ENCODE measurements at places on chromosomes 2 and 18. TPM values are rescaled to one million over a fixed set of nuclear protein-coding genes. Genes with fewer than 3 reads are reported as not detected.

The HNMT gene
- 0.78 TPM for total RNA-seq

The PID1 gene
- not detected for total RNA-seq

The ADGRF3 gene
- 2.6 TPM for total RNA-seq

The MZT2A gene
- total RNA-seq: 141 TPM

The ATP6V1C2 gene
- total RNA-seq: not detected

The UGT1A3 gene
- total RNA-seq: not detected

The MTA3 gene
- total RNA-seq: 20.0 TPM

The SLC11A1 gene
- 1.1 TPM for total RNA-seq

The MARCHF4 gene
- not detected for total RNA-seq

GRCh38 chr2:70944111-70944690 lies 8.5 kb downstream of the ATP6V1B1 start:
- H3K4me3 ChIP-seq: no peak overlapping the region
- DNase-seq: no peak
- H3K27ac ChIP-seq: no peak overlapping the region
- no peaks in the 10 kb centered on the region for H3K27me3 ChIP-seq

GRCh38 chr2:63926815-63927214 lies 85.1 kb downstream of the UGP2 start:
- DNase-seq: no peak
- no peaks in the 10 kb centered on the region for H3K36me3 ChIP-seq
- no peak overlapping the region for H3K27ac ChIP-seq
- H3K4me3 ChIP-seq: no peak overlapping the region

GRCh38 chr18:59685501-59685900 lies 11.7 kb downstream of the CCBE1 start:
- DNase-seq: no peak
- H3K27me3 ChIP-seq: no peaks in the 10 kb centered on the region
- no peaks in the 10 kb centered on the region for H3K36me3 ChIP-seq
- no peak overlapping the region for H3K27ac ChIP-seq

DNA sequence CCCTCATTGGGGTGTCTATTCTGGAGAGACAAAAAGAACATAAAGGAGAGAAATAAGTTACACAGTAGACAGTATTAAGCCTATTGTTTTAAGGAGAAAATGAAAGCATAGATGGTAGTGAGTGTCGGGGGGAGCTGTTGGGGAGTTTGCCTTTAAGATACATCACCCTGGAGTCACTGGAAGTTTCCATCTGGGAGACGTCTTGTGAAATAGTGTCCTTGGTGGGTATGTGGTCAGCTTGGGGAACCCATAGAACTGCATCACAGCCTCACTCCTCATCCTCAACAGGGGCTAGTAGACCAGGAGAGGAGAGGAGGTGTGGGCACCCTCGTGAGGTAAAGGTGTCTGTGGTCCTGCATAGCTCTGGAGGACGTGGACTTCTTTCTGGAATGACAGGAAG lies 60.6 kb downstream of the RNF144A start:
- H3K36me3 ChIP-seq: peaks cover 4% of the 10 kb centered on the region
- no peaks in the 10 kb centered on the region for H3K27me3 ChIP-seq
- DNase-seq: no peak

- H3K36me3 ChIP-seq: no peaks in the 10 kb centered on the region
- H3K4me1 ChIP-seq: no peaks in the 10 kb centered on the region
- no peaks in the 10 kb centered on the region for H3K27me3 ChIP-seq
- H3K27ac ChIP-seq: no peak overlapping the region
- no peak overlapping the region for H3K4me3 ChIP-seq
Observed at GRCh38 chr2:40243581-40244187, 208.2 kb downstream of the SLC8A1 start.

DNA sequence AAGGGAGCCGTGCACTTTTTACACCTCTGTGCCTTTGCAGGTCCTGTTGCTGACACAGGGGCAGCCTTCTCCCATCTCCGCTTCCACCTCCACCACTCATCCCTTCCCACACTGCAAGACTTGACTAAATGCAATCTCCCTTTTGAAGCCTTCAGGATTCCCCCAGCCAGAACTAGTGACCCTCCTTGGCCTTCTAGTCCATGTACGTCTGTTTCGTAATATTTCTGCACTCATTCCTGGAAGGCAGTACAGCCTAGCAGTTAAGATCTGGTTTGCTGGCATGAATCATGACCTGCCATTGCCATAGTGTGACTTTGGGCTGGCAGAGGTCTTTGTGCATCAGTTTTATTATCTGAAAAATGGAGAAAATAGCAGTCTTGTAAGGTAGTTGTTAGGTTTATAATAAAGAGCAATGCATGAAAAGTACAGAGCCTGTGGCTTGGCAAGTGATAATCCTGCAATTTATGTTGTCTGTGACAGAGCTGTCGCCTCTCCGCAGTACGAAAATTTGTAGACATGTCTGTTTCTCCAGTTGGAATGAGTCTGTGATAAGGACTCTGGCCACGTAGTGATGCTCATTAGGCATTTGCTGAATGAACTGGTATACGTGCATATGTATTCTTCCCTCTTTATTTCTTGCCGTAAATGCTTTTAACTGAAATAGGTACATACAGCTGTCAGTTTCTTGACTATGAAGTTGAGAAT lies 36.7 kb downstream of the NCK2 start:
- no peaks in the 10 kb centered on the region for H3K27me3 ChIP-seq
- peaks cover 7% of the 10 kb centered on the region for H3K36me3 ChIP-seq
- H3K4me1 ChIP-seq: peaks cover 98% of the 10 kb centered on the region
- no peak overlapping the region for H3K4me3 ChIP-seq
- no peak overlapping the region for H3K27ac ChIP-seq

- no peak overlapping the region for H3K27ac ChIP-seq
- no peak for DNase-seq
- H3K4me3 ChIP-seq: no peak overlapping the region
- H3K36me3 ChIP-seq: no peaks in the 10 kb centered on the region
- H3K27me3 ChIP-seq: no peaks in the 10 kb centered on the region
Observed at GRCh38 chr2:62040926-62041325, 135.5 kb downstream of the COMMD1 start.

DNA sequence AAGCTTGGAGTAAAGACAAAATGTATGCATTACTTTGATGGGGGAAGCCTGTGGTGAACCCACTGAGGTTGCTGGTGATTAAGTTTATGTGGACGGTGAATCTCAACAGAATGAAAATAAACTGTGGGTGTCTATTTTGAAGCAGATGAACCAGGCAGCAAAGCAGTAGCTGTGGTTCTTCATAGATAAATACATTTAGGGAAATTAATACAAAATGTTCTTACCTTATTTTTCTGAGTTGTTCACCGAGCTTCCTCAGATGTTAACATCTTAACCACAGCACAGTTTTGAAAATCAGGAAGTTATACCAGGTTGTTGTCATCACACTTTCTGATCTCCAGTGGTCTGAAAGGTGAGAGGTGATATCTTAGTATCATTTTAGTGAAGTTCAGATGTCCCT lies 53.9 kb downstream of the NCK2 start:
- H3K36me3 ChIP-seq: no peaks in the 10 kb centered on the region
- DNase-seq: peak; percentile 75
- H3K4me1 ChIP-seq: peaks cover 97% of the 10 kb centered on the region
- H3K4me3 ChIP-seq: peak overlapping the region; percentile 54

DNA sequence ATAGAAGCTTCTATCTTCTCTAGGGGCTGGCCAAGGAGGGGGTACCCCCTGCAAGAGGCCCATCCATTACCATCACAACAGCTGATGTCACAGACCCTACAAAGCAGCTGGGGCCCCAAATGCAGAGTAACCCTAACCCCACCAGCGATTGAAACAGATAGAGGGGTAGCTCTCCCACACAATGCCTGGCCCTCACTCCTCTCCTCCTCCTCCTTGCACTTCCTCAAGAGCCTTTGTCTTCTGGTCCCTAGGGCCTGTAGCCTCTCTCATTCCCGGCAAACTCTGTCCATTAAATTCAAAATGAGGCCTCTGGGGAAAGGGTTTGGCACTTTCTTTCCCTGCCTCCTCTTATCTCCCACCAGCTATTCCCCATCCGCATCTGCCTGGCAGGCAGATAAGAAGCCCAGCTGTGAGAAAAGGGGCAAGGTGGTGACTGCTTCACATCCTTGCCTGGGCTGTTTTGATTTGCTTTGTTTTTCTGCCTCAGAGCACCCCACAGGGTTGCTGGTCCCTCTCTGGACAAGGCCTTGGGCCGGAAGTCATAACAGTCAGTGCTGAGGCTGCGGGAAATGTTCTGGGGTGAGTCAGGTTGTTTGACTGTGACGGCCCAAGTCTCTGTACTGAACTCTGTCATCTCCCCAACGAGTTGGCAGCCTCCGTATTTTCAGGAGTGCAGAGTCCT lies 26.1 kb upstream of the CYP26B1 start:
- no peak overlapping the region for H3K4me3 ChIP-seq
- H3K27ac ChIP-seq: no peak overlapping the region
- no peaks in the 10 kb centered on the region for H3K27me3 ChIP-seq
- H3K36me3 ChIP-seq: no peaks in the 10 kb centered on the region
- H3K4me1 ChIP-seq: no peaks in the 10 kb centered on the region
- DNase-seq: no peak

GRCh38 chr18:25661831-25662230 lies 309.9 kb upstream of the ZNF521 start:
- H3K36me3 ChIP-seq: no peaks in the 10 kb centered on the region
- H3K27ac ChIP-seq: no peak overlapping the region
- no peaks in the 10 kb centered on the region for H3K27me3 ChIP-seq
- H3K4me1 ChIP-seq: no peaks in the 10 kb centered on the region

DNA sequence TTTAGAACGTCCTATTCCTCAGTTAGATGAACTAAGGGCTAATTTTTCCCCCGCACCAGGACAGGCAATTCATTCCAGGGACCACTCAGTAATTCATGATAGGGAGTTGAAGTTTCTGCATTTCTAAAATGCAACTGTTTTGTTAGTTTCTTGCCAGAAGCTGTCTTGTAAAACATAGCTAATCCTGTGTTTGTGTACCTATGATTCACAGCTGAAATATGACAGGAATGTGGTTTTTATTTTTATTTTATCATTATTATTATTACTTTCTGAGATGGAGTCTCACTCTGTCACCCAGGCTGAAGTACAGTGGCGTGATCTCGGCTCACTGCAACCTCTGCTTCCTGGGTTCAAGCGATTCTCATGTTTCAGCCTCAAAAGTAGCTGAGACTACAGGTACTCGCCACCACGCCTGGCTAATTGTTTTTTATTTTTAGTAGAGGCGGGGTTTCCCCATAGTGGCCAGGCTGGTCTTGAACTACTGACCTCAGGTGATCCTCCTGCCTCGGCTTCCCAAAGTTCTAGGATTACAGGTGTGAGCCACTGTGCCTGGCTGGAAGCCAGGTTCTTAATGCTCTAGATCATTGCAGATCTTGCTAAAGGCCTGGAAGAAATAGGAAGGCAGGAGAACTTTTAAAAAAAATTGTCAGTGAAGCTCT lies 154.8 kb upstream of the FHL2 start:
- no peak for DNase-seq
- peaks cover 5% of the 10 kb centered on the region for H3K27me3 ChIP-seq
- H3K4me1 ChIP-seq: no peaks in the 10 kb centered on the region
- H3K27ac ChIP-seq: no peak overlapping the region
- H3K36me3 ChIP-seq: no peaks in the 10 kb centered on the region

DNA sequence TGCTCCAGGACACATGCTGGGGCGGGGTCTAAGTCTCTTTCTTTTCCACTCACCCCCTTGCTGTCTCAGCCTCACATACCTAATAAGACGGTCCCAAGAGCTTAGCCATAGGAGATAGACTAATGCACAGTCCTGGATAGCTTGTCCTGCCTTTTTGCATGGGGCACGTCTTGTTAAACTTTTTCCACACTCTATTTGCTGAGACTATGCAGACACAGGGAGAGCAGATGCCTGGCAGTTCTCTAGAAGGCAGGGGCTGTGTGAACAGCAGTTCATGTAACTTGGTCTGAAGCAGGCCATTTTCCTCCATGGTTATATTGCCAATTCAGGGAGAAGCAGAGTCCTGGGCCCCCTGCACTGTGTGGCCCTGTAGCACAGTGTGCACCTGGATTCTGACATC lies 142.1 kb downstream of the SEPTIN10 start:
- H3K4me1 ChIP-seq: no peaks in the 10 kb centered on the region
- H3K36me3 ChIP-seq: no peaks in the 10 kb centered on the region

GRCh38 chr2:201191132-201191875 lies 8.4 kb downstream of the CASP10 start:
- peak overlapping the region; percentile 4 for H3K4me3 ChIP-seq
- H3K36me3 ChIP-seq: peaks cover 6% of the 10 kb centered on the region
- H3K27me3 ChIP-seq: no peaks in the 10 kb centered on the region
- peaks cover 89% of the 10 kb centered on the region for H3K4me1 ChIP-seq

DNA sequence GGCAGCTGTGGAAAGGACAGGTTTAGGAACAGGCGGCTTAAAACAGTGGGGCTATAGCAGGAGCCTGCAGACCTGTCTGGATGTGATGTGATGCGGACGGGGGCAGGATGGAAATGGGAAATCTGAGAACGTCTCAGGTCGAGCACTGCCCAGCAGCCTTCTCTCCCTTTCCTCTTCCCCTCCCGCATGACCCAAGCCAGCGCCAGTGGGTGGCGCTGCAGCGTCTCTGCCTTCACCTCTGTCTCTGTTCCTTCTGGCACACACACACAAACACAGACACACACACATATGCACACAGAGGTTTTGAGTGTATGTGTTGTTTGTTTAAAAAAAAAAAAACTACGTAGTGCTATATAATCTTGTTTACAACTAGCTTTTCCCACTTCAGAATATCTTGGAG lies 82.0 kb upstream of the SLC66A3 start:
- no peaks in the 10 kb centered on the region for H3K36me3 ChIP-seq
- DNase-seq: no peak
- H3K4me3 ChIP-seq: no peak overlapping the region
- no peak overlapping the region for H3K27ac ChIP-seq

- no peaks in the 10 kb centered on the region for H3K27me3 ChIP-seq
- H3K4me3 ChIP-seq: no peak overlapping the region
- no peak overlapping the region for H3K27ac ChIP-seq
- no peaks in the 10 kb centered on the region for H3K4me1 ChIP-seq
Observed at GRCh38 chr2:58435246-58435645, 194.1 kb upstream of the FANCL start.

DNA sequence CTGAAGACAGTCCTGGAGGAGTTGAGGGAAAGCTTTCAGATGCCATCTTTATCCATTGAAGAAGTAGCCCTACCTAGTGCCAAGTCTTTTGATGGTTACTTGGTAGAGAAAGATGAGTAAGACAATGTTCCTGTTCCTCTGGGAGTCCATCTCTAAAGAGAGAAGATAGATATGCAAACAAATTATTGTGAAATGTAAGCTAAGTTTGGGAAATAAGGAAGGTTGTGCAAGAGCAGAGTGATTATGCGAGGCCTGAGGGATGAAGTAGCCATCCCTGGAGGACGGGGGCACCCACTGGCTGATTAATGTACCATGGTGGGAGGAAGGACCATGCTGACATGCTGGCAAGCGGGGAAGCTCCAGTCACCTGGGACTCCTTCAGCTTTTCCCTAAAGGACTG lies 994 bp upstream of the DTNA start:
- H3K4me3 ChIP-seq: no peak overlapping the region
- no peak for DNase-seq
- no peak overlapping the region for H3K27ac ChIP-seq
- no peaks in the 10 kb centered on the region for H3K27me3 ChIP-seq
- H3K36me3 ChIP-seq: no peaks in the 10 kb centered on the region

All from CD8-positive, alpha-beta memory T cell (primary cell).